Stimulated activated CD8-positive, alpha-beta memory T cell treated with anti-CD3 and anti-CD28 coated beads, Interleukin-15, amount 100 ng/mL, for 1 hour (primary cell): ENCODE measurements at places on chromosomes 11 and 22.

GRCh38 chr11:116742104-116742503 is 30.7 kb downstream of the BUD13 start:
- no peak for DNase-seq

GRCh38 chr11:119772076-119772475 is 43.1 kb upstream of the NECTIN1 start:
- DNase-seq = no peak

DNA sequence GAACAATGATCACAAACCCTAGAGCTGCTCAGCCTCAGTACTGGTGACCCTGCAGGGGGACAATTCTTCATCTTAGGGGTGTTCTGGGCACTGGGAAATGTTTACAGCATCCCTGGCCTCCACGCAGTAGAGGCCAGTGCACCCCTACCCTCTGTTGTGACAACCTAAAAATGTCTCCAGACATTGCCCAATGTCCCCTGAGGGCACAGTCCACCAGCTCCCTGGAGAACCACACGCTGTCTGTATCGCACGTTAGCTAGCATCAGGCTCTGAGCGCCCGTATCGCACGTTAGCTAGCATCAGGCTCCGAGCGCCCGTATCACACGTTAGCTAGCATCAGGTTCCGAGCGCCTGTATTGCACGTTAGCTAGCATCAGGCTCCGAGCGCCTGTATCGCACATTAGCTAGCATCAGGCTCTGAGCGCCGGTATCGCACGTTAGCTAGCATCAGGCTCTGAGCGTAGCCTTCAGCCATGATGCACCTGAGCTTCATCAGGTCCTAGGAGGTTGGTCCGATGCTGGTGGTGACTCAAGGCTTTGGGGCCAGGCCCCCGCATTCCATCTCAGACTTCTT is 111.1 kb upstream of the ANO1 start:
- no peak for DNase-seq

DNA sequence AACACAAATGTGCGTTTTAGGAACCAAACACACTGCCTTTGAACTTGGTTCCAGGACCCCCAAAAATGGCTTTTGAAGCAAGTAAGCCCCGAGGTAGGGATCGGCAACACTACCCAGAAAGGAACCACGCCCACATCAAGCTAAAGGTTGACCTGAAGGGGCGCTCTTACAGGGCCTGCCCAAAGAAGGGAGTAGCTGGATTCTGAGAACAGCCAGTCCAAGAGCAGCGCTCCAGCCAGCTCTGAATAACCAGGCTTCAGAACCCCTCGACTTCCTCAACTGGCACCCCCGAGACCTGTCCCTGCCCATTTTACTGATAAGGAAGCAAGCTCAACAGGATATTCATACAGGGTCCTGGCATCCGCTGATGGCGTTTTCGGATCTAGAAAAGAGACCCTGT is 18.9 kb upstream of the MOB2 start:
- no peak for DNase-seq

DNA sequence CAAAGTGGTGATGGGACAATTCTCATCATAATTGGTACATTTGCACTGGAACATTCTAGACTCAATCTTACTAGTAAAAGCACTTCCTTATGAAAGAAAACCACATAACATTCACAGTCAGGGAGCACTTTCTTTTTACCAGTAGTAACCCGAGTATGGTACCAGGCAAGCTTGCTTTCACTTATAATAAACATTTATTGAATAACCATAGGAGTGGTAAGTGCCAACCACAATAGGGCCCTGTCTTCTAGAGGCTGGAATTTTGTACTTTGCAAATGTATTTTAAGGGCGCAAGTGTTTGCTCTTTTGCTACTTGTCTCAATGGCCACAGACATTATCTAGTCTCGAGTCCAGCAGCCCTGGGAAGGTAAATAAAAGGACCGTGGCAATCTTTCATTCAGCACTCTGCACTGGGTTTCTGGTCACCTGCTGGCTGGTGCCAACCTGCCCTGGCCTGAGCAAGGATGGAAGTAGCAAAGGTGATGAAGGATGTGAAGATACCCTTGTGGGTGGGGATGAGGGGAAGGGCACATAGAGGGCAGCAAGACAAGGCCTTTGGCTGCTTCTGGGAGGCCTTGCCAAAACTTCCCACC is 24.2 kb downstream of the C22orf31 start:
- DNase-seq = no peak

DNA sequence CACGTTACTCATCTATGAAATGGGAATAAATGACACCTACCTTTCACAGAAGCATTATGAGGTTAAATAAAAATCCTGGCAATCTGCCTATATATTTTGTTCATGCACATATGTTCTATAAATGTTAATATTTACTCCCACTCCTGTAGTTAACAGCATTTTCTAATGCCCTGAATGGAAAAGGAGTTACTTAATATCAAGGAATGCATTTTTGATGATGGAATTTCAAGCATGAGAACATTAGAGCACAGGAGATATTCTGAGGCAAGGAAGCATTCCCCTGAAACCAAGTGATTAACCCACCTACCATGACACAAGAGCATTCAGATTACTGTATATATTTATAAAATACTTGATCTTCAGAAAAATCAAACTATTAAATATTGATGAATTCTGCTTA is 102.1 kb downstream of the ARHGAP32 start:
- no peak for DNase-seq

DNA sequence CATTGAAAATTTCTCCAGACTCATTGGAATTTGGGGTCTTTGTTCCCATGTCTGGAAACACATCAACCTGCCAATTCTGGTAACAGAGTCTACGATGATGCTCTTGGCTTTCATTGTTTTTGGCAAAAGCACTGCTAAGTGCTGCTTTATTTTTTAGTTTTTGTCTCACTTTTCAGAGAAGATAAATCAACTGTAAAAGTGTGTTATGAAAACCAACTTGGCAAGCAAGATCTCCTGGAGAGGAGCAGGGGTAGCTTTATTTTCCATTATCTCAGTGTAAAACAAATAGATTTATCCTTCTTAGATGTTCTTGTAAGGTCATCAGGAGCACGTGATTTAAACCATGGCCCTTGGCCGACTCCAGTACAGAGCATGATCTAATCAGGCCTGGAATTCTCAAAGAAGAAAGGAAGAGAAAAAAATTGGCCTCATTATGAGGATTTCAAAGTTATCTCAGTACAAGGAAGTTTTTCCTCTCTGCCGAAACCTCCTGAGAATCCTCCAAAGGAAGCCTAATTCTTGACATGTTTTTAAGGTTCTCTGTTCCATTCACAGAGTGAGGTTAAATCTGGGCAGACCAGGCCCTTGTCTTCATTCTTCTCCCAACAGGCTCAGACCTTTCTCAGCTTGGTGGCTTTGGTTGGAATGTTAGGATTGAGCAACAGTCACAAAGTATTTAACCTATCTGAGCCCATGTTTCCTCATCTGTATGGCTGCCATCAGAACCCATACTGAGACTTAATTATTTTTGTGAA is 16.4 kb upstream of the PAMR1 start:
- no peak for DNase-seq

GRCh38 chr11:76670485-76671236 is at the start of gene LRRC32:
LRRC32 (minus strand) TSS chr11:76670747; CDS start chr11:76665954, 4,793 bp downstream.
- no peak for DNase-seq

- DNase-seq = no peak
Observed at GRCh38 chr11:18581825-18582224, 6.7 kb downstream of the UEVLD start.

DNA sequence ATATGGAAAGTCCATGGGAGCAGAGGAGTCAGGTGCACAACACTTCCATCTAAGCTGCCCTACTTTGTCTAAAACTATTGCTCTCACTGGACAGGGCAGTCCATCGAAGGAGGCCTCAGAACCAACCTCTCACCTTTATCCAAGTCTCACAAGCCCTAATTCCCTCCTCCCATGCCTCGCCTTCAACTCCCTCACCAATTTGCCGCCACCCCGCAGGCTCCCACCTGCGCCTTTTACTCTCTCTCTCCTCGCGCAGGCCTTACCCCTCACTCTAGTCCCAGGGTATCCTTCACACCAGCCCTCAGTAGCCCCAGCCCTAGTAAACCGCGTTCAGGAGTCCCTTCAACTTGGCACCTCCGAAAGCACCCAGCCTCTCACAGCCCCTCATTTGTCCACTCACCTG is 451 bp downstream of the FHIP1B start:
- DNase-seq = no peak

DNA sequence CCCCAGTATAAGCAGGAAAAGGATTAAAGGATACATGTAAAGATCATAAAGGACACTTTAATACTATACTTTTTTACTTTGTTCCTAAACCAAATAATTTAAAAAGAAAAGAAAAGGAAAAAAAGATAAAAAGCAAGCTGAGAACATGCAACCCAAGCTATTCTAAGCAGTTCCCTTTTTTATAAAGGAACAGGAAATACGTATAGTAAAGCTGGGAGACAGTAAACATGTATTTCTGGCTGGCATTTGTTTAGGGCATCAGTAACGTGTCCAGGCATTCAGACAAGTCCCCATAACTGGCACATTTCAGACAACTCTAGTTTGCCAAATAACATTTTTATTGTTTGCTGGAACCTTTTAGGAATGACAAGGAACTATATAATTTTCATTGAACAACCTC is 24.9 kb downstream of the BCO2 start:
- DNase-seq = no peak

DNA sequence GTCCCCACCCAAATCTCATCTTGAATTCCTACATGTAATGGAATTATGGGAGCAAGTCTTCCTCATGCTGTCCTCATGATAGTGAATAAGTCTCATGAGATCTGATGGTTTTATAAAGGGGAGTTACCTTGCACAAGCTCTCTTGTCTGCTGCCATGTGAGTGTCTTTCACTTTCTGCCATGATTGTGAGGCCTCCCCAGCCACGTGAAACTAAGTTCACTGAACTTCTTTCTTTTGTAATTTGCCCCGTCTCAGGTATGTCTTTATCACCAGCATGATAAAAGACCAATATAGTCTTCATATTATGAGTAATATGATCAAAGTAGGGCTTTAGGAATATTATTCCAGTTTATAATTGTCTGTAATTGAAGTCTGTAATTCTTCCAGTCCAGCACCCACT is 86.3 kb upstream of the ANO5 start:
- DNase-seq = no peak

GRCh38 chr11:10866893-10867331 is 9.1 kb upstream of the ZBED5 start:
- no peak for DNase-seq
